Gastrocnemius medialis (tissue), 4 donors: ENCODE measurements at places on chromosomes 4 and X. TPM values are rescaled to one million over a fixed set of nuclear protein-coding genes. Genes with fewer than 3 reads are reported as not detected.

The CC2D2A gene
- total RNA-seq, result 1.1 TPM

The SPANXD gene
- not detected for total RNA-seq

The FSTL5 gene
- total RNA-seq, result not detected

The UGT2A3 gene
- 0.13 TPM for total RNA-seq

The MCTS1 gene
- total RNA-seq, result 25.2 TPM

The ARMCX2 gene
- 3.3 TPM for total RNA-seq

The ARAP2 gene
- 1.4 TPM for total RNA-seq

The ABCG2 gene
- 0.75 TPM for total RNA-seq

DNA sequence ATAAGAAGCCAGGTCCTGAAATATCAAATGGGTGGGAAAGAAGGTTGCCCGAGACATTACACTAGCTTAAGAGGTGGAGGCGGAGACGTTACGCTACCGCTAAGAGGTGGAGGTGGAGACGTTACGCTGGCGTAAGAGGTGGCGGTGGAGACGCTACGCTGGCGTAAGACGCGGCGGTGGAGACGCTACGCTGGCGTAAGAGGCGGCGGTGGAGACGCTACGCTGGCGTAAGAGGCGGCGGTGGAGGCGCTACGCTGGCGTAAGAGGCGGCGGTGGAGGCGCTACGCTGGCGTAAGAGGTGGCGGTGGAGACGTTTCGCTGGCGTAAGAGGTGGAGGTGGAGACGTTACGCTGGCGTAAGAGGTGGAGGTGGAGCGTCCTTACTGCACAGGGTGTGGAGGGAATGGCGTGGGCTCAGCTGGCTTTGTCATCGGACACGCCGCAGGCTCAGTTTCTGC, 12.8 kb downstream of the CYP4V2 start:
- no peak overlapping the region for H3K4me3 ChIP-seq
- H3K36me3 ChIP-seq, result peaks cover 6% of the 10 kb centered on the region
- H3K4me1 ChIP-seq, result no peaks in the 10 kb centered on the region
- peak overlapping the region; percentile 53 for H3K27ac ChIP-seq

- no peak overlapping the region for H3K27ac ChIP-seq
- no peaks in the 10 kb centered on the region for H3K27me3 ChIP-seq
- no peaks in the 10 kb centered on the region for H3K36me3 ChIP-seq
- H3K4me1 ChIP-seq, result no peaks in the 10 kb centered on the region
- no peak for DNase-seq
These were observed 893.6 kb downstream of the ADGRL3 start for GRCh38 chr4:62093735-62094134.

DNA sequence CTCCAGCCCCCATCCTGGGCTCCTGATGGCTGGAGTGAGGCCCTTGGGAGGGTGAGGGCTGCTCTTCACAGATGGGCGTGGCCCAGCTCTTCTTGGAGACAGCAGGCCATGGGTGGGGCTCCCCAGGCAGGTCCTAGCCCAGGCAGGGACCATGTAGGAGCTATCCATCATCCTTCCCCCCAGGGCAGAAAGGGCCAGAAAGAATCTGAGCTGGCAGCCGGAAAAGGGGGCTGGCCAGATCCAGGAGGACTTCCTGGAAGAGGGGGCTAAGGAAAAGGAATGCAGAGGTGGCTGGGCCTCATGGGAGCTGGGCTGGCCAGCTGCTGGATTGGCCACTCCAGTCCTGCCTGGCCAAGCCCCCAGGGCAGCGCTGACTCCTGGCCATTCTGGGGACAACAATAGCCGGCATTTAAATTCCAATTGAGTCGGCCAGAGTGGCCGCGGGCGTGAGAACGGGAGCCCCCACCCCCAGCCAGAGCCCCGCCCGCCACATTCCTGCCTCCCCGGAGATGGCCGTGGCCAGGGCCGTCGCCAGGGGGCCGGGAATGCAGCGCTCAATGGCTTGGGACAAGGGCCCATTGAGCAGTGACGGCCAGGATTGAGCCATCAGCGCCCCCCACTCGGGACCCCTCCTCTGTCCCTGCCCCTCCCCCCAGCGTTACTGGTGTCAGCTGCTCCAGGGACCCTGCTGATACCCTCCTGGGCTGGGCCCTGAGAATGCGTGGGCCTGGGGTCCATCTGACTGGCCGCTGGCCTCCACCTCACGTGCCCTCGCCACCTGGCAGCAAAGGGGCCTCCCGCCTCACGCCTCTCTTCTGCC, 15.1 kb upstream of the FGFR3 start:
- H3K27me3 ChIP-seq, result no peaks in the 10 kb centered on the region
- H3K36me3 ChIP-seq, result no peaks in the 10 kb centered on the region
- no peak overlapping the region for H3K4me3 ChIP-seq
- H3K27ac ChIP-seq, result no peak overlapping the region
- no peak for DNase-seq
- no peaks in the 10 kb centered on the region for H3K4me1 ChIP-seq

GRCh38 chrX:103586659-103587058, 1.3 kb downstream of the TCEAL4 start:
- H3K27ac ChIP-seq, result peak overlapping the region; percentile 87
- H3K4me3 ChIP-seq, result peak overlapping the region; percentile 62
- H3K4me1 ChIP-seq, result no peaks in the 10 kb centered on the region
- no peaks in the 10 kb centered on the region for H3K36me3 ChIP-seq
- no peaks in the 10 kb centered on the region for H3K27me3 ChIP-seq
- no peak for DNase-seq

- no peaks in the 10 kb centered on the region for H3K4me1 ChIP-seq
- no peak for DNase-seq
- no peaks in the 10 kb centered on the region for H3K27me3 ChIP-seq
- H3K27ac ChIP-seq, result no peak overlapping the region
- no peak overlapping the region for H3K4me3 ChIP-seq
These were observed 1.8 kb upstream of the ARHGEF38 start for GRCh38 chr4:105550641-105551040.

DNA sequence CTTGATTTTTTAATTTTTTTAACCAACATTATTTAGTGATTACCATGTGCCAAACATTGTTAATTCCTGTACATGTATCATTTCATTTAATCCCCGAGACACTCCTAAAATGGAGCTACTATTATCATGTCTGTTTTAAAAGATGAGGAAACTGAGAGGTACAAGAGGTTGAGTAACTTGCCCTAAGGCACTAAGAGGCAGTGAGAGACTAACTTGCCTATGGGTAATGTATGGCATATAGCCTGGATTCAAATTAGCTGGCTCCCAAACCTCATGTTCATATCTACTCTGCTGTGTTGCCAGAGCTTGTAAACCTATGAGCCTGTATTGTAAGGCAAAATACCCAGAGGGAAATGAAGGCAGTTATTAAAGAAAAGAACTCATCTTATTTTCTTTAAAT, 443.6 kb downstream of the IL15 start:
- no peaks in the 10 kb centered on the region for H3K27me3 ChIP-seq
- no peak for DNase-seq
- H3K4me3 ChIP-seq, result no peak overlapping the region
- H3K27ac ChIP-seq, result no peak overlapping the region
- H3K4me1 ChIP-seq, result no peaks in the 10 kb centered on the region
- no peaks in the 10 kb centered on the region for H3K36me3 ChIP-seq

- H3K4me3 ChIP-seq, result no peak overlapping the region
- no peaks in the 10 kb centered on the region for H3K27me3 ChIP-seq
- no peaks in the 10 kb centered on the region for H3K36me3 ChIP-seq
- DNase-seq, result no peak
- H3K4me1 ChIP-seq, result no peaks in the 10 kb centered on the region
These were observed 80.3 kb downstream of the SYTL5 start for GRCh38 chrX:38086451-38087215.

GRCh38 chr4:19987746-19988145, 264.0 kb upstream of the SLIT2 start:
- no peak overlapping the region for H3K4me3 ChIP-seq
- no peak for DNase-seq
- H3K4me1 ChIP-seq, result no peaks in the 10 kb centered on the region
- H3K27ac ChIP-seq, result no peak overlapping the region
- H3K27me3 ChIP-seq, result no peaks in the 10 kb centered on the region

GRCh38 chr4:140115140-140115539, 38.8 kb downstream of the MAML3 start:
- H3K27ac ChIP-seq, result no peak overlapping the region
- H3K4me1 ChIP-seq, result no peaks in the 10 kb centered on the region
- no peak for DNase-seq
- no peak overlapping the region for H3K4me3 ChIP-seq
- no peaks in the 10 kb centered on the region for H3K27me3 ChIP-seq

DNA sequence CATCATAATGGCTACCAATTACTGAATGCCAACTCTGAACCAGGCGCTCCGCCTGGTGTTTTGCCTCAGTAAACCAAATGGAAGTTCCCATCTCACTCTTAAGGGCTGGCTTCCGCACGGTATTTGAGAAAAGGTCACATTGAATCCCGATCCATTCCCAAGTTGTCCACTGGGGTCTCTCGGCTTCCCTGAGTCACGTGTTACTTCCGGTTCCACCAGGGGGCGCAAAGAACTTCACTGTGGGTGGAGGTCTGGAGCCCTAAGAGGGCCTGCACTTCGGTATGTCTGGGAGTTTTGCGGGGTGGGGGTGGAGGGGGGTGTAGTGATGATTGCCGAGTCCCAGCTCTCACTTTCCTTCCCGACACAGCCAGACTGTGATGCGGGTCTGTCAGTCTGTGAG, 13.4 kb upstream of the NHS start:
- H3K36me3 ChIP-seq, result no peaks in the 10 kb centered on the region
- H3K4me1 ChIP-seq, result no peaks in the 10 kb centered on the region
- no peak overlapping the region for H3K27ac ChIP-seq
- H3K4me3 ChIP-seq, result no peak overlapping the region
- H3K27me3 ChIP-seq, result no peaks in the 10 kb centered on the region

- no peak overlapping the region for H3K27ac ChIP-seq
- H3K4me3 ChIP-seq, result no peak overlapping the region
- H3K27me3 ChIP-seq, result no peaks in the 10 kb centered on the region
- no peaks in the 10 kb centered on the region for H3K36me3 ChIP-seq
- no peaks in the 10 kb centered on the region for H3K4me1 ChIP-seq
These were observed 116.0 kb downstream of the SOWAHB start for GRCh38 chr4:76781698-76782595.

- H3K27me3 ChIP-seq, result no peaks in the 10 kb centered on the region
- H3K4me3 ChIP-seq, result peak overlapping the region; percentile 54
- peak overlapping the region; percentile 26 for H3K27ac ChIP-seq
- peak; percentile 50 for DNase-seq
These were observed 37.7 kb upstream of the ARAF start for GRCh38 chrX:47523297-47523696.

DNA sequence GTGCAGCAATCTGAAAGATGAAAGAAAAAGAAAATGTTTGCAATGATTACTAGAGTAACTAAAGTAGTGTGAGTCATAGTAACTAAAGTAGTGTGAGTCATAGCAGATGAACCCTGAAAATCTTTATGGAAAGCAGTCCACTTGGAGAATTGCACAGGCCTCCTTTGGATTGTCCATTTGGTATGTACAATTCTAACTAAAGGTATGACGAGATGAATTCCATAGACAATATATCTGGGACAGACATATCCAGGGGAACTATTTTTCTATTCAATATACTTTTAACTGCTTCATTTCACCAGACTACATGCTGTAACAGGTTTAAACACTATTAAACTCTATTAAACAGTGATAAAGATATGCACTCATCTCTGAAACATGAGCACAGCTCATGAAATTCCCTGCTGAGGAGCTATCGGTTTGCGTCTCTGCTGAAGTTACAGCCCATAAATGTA, 798.7 kb downstream of the PCDH7 start:
- no peaks in the 10 kb centered on the region for H3K27me3 ChIP-seq
- no peak overlapping the region for H3K4me3 ChIP-seq
- H3K4me1 ChIP-seq, result no peaks in the 10 kb centered on the region
- no peak overlapping the region for H3K27ac ChIP-seq
- H3K36me3 ChIP-seq, result no peaks in the 10 kb centered on the region

DNA sequence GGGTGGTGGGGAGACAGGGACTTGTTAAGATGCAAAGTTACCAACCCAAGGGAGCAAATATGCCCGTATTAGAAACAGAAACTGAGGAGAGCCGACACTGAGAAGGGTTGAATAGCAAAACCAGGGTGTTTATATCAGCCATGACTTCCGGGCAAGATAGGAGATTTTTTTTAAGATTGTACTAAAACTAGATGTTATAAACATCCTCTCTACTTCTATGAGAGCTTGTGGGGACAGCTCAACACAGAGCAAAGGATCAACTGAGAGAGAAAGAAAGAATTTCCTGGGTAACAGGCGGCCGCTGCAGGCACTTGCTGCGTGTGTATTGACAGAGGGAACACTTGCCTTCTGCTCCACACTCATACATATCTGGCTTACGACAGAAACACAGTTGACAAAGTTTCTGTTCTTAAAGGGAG, 49.1 kb upstream of the FBXW7 start:
- H3K4me1 ChIP-seq, result peaks cover 3% of the 10 kb centered on the region
- no peaks in the 10 kb centered on the region for H3K27me3 ChIP-seq
- no peak overlapping the region for H3K27ac ChIP-seq

DNA sequence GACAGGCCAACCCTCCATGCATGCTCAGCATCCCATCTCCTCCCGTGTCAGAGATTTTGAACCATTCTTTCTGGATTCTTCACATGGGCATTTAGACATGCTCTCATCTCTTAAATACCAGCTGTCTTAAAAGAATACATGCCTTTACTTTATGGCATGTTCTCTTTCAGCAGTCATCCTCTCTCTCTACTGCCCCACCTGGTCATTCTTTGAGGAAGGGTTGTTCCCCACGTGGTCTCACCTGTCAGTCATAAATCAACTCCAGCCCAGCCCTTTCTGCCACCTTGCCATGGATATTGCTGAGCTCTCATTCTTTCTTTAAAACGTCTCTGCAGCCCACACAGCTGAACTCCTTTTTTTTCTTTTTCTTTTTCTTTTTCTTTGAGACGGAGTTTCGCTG, 111.3 kb downstream of the ARHGAP10 start:
- no peak overlapping the region for H3K4me3 ChIP-seq
- H3K27me3 ChIP-seq, result no peaks in the 10 kb centered on the region
- peaks cover 48% of the 10 kb centered on the region for H3K4me1 ChIP-seq
- peak overlapping the region; percentile 63 for H3K27ac ChIP-seq
- peak; percentile 58 for DNase-seq

GRCh38 chrX:44961817-44962607, 89.0 kb downstream of the KDM6A start:
- no peak overlapping the region for H3K27ac ChIP-seq
- H3K4me3 ChIP-seq, result no peak overlapping the region
- peaks cover 48% of the 10 kb centered on the region for H3K4me1 ChIP-seq
- H3K27me3 ChIP-seq, result no peaks in the 10 kb centered on the region

DNA sequence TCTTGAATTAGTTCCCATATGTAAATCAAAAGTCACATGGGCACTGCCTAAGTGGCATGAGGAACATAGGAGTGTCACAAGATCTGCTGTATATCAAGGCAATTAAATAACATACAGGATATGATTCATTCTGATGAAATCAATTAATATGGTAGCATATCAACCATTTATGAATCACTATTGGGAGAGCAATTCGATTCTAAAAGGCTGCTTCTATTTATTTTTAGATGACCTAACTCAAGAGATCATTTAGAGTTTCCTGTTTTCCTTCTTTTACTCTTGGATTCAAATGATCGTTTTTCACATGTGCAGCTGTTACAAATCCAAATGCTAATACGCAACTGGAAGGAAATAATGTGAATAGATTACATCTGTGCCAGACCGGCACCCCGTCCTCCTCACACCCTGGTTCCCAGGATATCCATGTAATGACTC, 81.9 kb downstream of the HCCS start:
- no peaks in the 10 kb centered on the region for H3K4me1 ChIP-seq
- H3K27ac ChIP-seq, result peak overlapping the region; percentile 43
- DNase-seq, result no peak
- H3K4me3 ChIP-seq, result no peak overlapping the region
- no peaks in the 10 kb centered on the region for H3K27me3 ChIP-seq

GRCh38 chr4:108533245-108533844, 87.0 kb upstream of the RPL34 start:
- no peaks in the 10 kb centered on the region for H3K4me1 ChIP-seq
- H3K27ac ChIP-seq, result no peak overlapping the region
- no peaks in the 10 kb centered on the region for H3K27me3 ChIP-seq

- H3K36me3 ChIP-seq, result no peaks in the 10 kb centered on the region
- no peaks in the 10 kb centered on the region for H3K27me3 ChIP-seq
- peak overlapping the region; percentile 66 for H3K27ac ChIP-seq
These were observed 76.7 kb downstream of the FHIP1A start for GRCh38 chr4:151485541-151486131.
